ENCODE measurements at places on chromosomes 11 and 22.

DNA sequence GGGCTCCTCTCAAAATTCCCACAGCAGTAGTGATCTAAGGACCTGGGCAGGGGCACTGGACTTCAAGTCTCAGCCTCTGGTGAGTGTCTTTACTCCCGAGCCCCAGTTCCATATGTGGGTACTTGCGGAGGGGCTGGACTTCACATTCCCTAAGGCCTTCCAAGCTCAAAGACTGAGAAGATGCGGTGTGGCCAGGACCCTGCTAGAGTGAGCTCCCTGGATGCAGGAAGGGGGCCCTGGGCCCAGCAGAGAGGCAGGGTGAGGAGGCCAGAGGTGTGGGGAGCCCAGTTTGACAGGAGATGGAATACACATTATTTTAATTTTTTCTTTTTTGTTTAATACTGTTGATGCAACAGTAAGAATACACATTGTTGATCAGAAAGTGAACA, 83.7 kb downstream of the IGLL1 start:
- no peak for DNase-seq

GRCh38 chr11:64438986-64439771, 80.2 kb downstream of the RPS6KA4 start:
- DNase-seq, result no peak

GRCh38 chr22:43520632-43521039, 108.8 kb downstream of the MPPED1 start:
- no peak for DNase-seq

DNA sequence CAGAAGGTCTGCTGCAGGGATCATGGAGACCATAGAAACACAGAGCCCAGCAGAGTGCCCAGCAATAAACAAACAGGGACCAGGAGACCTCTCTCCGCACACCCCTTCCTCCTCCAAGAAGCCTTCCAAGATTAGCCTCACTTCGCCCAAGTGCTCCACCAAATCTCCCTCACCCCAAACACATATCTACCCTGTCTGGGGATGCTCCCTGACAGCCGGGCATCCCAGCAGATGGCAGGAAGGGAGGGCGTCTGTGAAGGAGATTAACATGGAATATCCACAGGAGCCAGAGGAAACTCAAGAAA, 26.5 kb downstream of the ARAP1 start:
- DNase-seq, result no peak

GRCh38 chr11:75781831-75782230, 13.3 kb downstream of the DGAT2 start:
- no peak for DNase-seq

GRCh38 chr11:116170526-116171120, 602.2 kb downstream of the BUD13 start:
- DNase-seq, result no peak

DNA sequence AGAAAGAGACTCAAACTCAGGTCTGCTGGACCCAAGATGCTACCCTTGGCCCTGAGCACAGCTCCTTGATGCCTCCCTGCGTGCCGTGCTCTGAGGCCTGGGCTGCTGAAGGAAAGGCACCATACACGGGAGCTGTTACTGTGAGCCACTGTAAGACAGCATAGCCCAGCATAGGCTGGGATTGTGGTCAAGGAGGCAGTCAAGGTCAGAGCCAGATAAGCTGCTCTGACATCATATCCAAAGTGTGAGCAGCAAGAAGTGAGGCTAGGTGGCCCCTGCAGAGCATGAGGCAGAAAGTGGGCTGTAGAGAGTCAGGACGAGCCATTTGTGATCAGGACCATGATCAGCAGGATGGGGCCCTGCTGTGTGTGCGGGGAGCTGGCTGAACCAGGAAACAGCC, 7.7 kb downstream of the SLC22A8 start:
- no peak for DNase-seq

DNA sequence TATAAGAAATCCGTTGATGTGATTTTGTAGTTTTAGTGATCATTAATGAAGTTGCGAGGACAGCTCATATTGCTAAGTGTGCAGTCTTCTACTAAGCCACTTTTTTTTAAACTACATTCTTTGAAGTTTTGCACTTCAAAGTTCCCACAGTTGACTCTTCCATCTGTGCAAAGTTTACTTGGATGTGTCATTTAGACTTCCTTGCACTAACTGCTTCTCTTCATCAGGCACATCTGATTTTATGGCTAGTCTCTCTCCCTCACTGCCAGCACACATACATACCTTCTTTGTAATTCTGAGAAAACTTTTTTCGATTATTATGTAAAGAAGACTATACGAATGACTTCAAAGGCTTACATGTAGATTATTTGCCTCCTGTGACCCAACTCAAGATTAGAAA, 250.0 kb downstream of the DYNC2H1 start:
- DNase-seq, result no peak

- no peak for DNase-seq
These were observed 62.3 kb downstream of the GAB2 start for GRCh38 chr11:78355309-78355705.

DNA sequence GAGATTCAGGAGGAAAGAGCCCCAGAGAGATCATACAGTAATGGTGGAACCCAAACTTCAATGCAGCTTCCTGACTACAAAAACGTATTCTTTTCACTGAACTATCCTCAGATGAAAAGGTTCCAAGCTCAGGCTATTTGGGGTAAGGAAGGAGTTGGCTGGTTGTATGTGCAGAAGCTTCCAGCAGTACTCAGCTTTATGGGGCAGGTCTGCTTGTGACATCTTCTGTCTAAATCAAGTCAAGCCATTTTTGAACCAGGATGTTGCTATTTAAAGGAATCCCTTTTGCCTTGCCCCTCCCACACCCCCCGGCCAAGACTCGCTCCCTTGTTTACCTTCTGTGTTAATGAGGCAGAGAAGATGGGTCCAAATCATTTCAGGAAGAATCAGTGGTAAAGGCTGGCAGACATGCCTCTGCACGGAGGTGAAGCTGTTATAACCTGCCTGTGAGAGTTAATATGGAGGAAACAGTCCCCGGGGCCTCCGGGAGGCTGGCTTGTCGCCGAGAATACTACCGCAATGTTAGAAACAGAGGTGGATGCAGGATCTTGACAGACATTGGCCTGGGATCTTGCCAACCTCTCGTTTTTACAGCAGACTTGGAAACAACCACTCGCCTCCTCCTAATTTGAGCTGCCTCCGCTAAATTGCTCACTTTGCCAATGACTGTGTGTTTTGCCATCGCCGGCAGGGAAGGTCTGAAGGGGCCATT, 45.4 kb downstream of the TIMP3 start:
- no peak for DNase-seq

- DNase-seq, result no peak
These were observed 36.6 kb upstream of the NFAM1 start for GRCh38 chr22:42468841-42469240.

GRCh38 chr11:125337836-125338834, 157.9 kb downstream of the FEZ1 start:
- no peak for DNase-seq

GRCh38 chr11:67448220-67448609, 4.3 kb downstream of the GPR152 start:
- DNase-seq, result no peak

- DNase-seq, result no peak
These were observed 33.0 kb downstream of the MOB2 start for GRCh38 chr11:1453611-1454034.

Data from stimulated activated CD8-positive, alpha-beta memory T cell treated with anti-CD3 and anti-CD28 coated beads, Interleukin-15, amount 100 ng/mL, for 48 hours (primary cell).